ENCODE measurements at places on chromosomes 3 and 15.

DNA sequence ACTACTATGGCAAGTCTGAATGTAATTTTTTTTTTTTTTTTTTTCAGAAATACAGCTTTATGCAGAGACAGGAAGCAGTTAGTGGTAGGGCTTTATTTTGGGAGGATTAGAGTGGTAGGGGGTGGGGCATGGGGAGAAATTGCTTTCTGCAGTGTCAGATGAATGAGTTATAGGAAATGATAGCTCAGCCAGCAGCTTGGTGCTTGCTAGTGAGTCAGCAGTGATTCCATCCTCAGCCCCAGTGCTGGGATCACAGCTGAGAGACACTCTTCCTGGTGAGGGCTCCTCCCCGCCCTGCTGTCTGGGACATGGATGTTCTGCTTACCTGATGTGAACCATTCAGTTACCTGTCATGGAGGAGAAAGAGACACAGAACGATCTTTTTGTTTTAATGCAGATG is 39.6 kb downstream of the SEMA6D start:
- no peak for DNase-seq

DNA sequence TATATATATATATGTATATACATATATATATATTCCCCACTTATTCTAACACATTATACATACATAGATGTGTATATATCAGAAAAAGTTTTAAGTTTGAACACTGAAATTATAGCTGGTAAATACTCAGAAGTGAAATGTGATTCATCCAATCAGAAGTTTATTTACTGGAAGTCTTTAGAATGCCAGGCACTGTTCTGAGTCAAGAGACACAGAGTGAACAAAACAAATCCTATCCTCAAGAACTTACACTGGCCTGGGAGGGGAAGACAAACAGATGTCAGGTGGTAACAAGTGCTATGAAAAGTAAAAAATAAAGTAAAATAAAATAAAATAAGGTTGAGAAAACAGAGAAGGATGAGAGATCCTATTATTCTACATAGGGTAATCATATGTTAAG is 13.4 kb downstream of the DHX36 start:
- DNase-seq: no peak

- no peak for DNase-seq
Observed at GRCh38 chr15:95836536-95836935, 494.0 kb upstream of the NR2F2 start.

DNA sequence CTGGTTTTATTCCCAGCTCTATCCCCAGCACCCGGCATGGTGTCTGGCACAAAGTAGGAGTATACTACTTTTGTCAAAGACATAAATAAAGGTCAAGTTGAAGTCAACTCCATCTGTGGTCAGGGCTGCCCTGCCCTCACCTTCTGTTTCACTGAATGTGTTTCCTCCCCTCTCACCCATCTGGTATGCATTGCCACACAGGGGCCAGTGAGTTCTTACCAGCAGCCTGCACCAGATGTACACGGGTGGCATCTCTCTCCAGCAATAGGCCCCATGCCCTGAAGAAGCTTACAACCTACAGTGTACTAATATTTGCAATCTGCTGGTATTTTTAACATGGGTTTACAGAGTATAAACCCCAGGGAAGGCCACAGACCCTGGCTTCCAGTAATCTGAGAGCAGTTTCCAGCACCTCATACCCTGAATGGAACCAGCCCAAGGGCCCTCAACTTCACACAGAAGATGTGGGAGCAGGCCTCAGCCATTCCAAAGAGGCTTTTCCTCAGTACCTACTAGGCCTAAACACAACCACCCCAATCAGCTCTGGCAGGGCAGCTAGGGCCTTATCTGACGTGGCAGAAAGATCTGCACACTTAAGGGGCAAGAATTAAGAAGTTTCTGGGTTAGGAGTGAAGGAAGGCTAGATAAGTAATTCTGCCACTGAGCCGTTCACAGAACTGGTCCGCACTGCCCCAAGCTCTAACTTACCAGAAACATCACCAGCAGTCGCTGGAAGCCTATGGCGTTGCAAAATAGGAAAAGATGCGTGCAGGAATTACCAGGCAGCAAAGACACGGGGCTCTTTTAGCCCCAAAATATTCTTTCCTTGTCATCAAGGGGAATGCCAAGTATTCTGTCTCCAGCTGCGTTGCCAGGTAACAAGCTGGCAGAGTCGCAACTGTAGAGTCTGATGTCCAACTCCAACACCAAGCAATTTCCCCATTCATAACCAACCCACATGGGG is 2.1 kb downstream of the IDH2 start:
- DNase-seq: no peak

- no peak for DNase-seq
Observed at GRCh38 chr3:128493570-128494366, 767 bp upstream of the GATA2 start.

GRCh38 chr3:194114123-194114522 is 21.8 kb upstream of the HES1 start:
- no peak for DNase-seq

GRCh38 chr3:177102553-177102952 is 94.7 kb downstream of the TBL1XR1 start:
- no peak for DNase-seq

GRCh38 chr3:156918746-156919145 is 92.6 kb downstream of the LEKR1 start:
- DNase-seq: no peak

- DNase-seq: no peak
Observed at GRCh38 chr15:89543389-89543788, 31.9 kb upstream of the TICRR start.

DNA sequence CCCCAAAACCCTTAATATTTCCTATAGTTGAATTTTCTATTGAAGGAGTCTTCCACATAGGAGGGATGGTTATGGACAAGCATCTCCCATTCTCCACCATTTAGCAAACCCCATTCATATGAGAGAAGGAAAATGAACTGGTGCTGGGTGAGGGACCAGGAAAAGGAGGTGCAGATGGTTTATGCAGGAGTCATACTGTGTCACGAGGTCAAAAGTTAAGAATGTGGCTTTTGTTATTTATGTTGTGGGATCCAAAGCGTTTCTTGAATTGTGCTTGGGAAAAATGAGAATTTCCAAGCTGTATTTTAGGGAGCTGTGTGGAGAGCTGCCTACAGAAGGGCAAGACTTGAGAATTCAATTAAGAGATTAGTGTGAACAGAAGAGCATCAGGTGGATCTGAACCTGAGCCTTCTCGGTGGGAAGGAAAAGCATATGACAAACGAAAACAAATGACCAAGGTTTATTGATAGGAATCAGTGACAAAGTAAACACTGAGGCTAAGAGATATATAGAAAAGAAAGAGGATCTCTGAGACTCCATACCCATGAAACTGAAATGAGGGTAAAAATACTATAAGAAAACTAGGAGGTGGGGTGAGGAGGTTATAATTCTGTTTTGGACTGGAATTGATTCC is 473.3 kb upstream of the NR2F2 start:
- DNase-seq: no peak

DNA sequence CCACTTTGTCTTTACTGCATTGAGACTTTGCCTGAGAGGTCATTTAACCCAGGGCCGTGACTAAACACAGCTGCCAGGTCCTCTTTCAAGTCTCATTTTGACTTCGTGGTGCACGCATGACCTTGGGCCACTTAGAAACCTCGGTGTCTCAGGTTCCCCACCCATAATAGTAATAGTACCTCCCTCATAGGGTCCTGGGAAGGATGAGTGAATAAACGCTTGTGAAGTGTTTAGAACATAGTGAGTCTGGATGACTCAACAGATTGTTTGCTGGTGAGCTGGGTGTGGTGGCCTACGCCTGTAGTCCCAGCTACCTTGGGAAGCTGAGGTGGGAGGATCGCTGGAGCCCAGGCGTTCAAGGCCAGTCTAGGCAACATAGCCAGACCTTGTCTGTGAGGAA is 56.3 kb downstream of the BDH1 start:
- no peak for DNase-seq

DNA sequence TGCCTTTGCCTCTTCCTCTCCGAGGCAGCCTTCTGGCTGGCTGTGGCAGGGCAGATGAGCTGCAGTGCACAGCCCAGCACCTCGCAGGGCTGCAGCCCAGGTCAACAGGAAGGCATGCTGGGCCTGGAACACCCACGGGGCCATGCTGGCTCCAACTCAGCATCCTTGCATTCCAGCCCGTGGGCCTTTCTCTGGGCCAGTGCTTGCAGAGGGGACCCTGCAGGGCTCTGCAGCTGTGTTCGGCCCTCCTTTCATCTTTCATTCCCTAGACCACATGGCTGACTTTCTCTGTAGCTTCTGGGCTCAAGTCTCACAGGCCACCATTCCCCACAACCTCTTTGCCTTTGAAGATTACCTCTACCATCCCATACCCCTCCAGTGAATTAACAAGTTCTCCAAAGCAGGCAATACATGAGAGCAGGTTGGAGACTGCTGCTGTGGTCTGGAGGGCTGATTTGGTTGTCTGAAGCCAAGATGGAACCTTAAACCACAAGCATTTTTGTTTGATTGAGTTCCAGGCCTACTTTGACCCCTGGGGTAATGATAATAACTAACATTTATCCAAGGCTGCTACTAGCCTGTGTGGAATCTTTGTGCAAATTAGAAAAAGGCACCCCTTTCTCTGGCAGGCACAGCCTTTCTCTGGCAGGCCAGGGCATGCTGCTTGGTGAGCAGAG is 5.9 kb downstream of the FAM131A start:
- no peak for DNase-seq

- no peak for DNase-seq
Observed at GRCh38 chr15:75985971-75986370, 26.3 kb downstream of the NRG4 start.

GRCh38 chr3:60413551-60413950 is 837.7 kb downstream of the FHIT start:
- DNase-seq: no peak

DNA sequence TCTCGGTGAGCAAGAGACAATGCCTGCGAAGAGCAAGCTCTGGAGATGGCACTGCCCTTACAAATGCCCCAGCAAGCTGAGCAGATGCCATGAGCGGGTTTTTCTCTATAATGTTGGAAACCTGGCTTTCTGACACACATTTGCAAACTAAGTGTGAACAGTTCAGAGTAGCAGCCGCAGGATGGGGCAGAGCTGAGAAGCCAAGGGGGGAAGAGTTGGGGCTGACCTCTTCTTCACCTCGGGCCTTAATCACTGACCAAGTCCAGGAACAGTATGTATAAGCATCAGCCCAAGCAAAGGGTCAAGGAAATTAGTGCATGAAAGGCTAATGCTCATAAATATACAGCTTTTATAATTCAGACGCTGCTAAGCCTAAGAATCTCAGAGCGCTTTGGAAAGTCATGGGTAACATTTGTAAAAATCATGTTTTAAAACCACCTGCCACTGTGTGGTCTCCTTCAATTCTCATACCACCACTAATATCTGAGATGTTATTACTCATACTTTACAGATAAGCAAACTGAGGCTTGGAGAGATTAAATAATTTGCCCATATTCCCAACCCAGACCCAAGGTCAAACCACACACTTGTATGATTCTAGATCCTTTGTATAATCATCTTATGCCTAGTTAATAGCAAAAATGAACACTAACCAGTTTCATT is 603.4 kb downstream of the FOXP1 start:
- DNase-seq: no peak

DNA sequence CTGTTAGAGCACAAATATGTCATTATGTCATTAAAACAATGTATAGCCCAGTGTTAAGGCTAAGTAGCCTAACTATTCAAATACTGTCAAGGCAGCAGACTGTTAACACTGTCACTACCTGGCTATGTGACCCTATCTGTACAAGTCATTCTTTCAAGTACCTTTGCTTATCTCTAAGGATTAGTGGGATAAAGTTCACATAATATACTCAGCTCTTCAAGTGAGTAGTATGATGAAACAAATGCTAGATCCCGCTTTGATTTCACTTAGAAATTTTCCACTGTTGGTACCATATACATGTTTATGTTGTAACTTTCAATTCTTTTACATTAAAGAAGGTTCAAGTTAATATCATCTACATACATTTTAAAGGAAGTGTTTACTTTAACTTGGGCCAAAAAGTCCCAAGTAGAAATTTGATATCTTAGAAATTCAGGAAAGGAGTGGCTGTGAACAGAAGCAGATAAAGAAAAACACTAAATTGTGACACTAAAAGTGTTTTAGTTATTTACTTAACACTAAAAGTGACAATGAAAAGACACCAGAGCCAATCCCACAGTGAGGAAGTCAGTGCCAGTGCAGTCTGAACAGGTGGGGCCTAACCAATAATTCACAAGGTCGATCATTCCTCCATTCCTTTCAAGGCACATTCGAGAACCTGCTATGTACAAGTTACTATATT is 4.8 kb upstream of the RFX7 start:
- DNase-seq: no peak
